Left ventricle myocardium inferior (tissue), 1 donor: ENCODE measurements at places on chromosomes 4 and X.
A peak's percentile ranks its signal among the peaks of the same experiment; 100 is the strongest.

GRCh38 chr4:86013621-86014020 lies 346.2 kb downstream of the MAPK10 start:
- no peak for DNase-seq

GRCh38 chr4:77613267-77613666 lies 7.6 kb downstream of the CXCL13 start:
- peak; percentile 44 for DNase-seq

GRCh38 chr4:112416464-112416863 lies 99.5 kb downstream of the NEUROG2 start:
- no peak for DNase-seq

- no peak for DNase-seq
Measured at GRCh38 chrX:118536204-118536603, 40.6 kb downstream of the DOCK11 start.

DNA sequence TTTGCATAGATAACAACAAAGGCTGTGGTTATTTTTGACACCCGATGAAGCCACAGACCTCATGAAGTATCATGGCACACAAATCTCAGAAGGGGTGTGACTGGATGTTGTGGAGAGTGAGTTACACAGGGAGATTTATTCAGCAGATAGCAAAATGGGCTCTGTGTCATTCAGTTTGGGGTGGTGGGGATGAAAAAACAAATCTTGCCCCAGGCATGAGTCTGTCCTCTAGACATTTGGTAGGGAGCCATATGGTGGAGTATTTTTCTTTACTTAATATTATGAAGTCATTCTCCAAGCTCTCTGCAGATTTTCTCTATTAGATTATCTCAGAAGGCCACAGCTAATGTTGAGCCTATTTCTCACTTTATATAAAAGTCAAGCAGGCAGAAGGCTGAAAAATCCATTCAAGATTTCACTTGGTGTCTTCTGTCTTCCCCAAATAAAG lies 277.1 kb upstream of the TENM3 start:
- no peak for DNase-seq

DNA sequence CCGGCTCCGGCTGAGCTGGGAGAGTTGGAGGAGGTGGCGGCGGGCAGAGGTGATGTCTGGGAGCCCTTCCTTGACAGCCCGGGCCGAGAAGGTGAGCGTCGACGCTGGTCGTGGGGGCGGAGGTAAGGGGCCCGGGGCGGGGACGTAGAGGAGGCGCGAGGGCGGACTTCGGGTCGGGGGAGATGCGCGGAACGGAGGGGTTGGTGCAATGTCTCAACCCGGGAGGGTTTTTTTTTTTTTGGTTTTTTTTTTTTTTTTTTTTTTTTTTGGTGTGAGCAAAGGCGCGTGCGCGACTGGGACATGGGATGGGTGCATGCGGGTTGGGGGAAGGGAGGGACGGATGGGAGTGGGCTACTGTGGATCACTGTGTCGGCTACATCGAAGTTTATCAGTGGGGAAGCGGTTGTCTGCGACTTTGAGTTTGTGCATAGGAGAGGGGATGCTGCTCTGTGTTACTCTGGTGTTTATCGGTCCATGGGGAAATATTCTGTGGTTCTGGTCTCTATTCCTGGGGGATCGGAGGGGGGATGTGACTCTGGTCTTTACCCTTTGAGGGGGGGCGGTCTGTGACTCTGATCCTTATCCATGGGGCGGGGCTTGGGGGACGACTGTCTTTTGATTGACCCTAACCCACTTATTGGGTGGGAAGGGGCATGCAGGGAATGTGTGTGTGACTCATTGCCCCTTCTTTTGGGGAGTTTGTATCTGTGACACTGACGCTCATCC lies 537 bp downstream of the RBM10 start:
- DNase-seq, result no peak

GRCh38 chrX:111886678-111887077 lies 10.7 kb downstream of the TRPC5OS start:
- no peak for DNase-seq

- DNase-seq, result no peak
Measured at GRCh38 chr4:126012691-126013290, 698.0 kb downstream of the FAT4 start.

DNA sequence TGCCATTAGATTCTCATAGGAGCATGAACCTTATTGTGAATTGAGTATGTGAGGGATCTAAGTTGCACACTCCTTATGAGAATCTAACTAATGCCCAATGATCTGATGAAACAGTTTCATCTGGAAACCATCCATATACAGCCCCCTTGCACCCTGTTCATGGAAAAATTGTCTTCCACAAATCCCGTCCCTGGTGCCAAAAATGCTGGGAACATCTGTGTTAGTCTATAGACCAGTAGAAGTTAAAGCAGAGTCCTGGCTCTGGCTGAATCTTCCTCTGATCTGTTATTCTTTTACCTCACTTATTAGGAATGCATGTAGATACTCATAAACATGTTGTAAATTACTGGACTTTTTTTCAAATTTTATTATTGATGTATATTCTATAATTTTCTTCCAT lies 29.2 kb downstream of the SULT1B1 start:
- DNase-seq, result no peak

DNA sequence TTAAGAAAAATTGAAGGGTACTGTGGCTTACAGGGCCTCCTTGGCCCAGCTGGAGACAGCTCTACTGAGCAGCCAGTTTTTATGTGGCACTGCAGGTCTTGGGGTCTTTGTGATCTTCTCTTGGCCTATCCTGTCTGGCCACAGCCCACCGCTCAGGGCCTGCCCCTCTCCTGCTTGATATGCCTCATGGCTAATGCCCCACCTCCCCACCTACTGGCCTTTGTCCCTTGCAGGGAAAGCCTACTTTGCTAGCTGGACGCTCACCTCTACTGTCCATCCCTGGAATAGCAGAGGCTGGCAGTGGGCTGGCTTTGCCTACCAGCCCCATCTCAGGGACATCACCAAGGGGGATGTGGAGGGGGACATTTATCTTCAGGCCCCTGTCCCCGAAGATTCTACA lies 134.1 kb downstream of the PJA1 start:
- no peak for DNase-seq

DNA sequence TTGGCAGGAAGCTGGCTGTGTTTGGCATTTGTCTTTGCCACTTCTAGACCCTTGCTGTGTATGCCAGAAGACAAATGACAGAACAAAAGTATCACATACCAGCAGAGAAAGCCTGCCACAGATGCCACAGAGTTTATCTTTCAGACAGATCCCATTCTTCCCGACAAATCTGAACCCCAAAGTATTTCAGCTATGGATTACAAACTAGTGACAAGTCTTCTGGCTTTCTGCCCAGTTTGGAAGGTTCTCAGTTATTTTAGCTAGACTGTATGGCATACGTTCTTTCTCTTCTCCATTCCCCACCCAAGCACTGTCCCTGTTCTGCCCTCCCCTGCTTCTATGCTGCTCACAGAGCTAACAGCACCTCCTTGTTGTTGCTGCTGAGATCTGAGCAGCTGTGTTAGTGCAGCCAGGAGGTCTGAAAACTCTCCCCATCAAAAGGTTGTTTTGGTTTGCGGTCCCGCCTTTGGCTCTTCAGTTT lies 236.7 kb downstream of the FRAS1 start:
- no peak for DNase-seq

GRCh38 chrX:131792789-131793462 lies 230.2 kb upstream of the STK26 start:
- no peak for DNase-seq

DNA sequence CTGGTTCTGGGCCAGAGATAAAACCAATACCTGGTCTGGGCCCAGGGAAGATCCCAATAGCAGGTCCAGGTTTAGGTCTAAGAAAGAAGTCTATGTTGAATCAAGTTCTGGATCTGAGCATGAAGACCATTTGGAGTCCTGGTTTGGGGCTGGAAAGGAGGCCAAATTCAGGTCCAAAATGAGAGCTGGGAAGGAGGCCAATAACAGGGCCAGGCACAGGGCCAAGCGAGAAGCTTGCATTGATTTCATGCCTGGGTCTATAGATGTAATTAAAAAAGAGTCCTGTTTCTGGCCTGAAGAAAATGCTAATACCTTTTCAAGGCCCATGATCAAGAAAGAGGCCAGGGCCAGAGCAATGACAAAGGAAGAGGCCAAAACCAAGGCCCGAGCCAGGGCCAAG lies 3.4 kb downstream of the GPRASP1 start:
- peak; percentile 29 for DNase-seq

DNA sequence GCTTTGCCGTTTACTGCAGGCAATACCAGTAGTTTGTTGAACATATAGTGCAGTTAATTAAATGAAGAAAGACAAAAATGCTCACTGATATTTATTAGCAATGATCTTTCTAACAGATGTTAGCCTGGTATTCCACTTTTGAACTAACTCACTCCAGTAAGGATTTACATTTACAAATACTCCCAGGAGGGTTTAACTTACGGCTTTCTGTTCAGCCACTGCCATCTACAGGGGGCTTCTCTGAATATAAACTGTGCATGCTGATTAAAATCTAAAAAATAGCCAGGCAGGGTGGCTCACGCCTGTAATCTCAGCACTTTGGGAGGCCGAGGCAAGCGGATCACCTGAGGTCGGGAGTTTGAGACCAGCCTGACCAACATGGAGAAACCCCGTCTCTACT lies 2.2 kb upstream of the SRD5A3 start:
- no peak for DNase-seq

- DNase-seq, result no peak
Measured at GRCh38 chr4:53089936-53090729, 228.0 kb downstream of the RASL11B start.

DNA sequence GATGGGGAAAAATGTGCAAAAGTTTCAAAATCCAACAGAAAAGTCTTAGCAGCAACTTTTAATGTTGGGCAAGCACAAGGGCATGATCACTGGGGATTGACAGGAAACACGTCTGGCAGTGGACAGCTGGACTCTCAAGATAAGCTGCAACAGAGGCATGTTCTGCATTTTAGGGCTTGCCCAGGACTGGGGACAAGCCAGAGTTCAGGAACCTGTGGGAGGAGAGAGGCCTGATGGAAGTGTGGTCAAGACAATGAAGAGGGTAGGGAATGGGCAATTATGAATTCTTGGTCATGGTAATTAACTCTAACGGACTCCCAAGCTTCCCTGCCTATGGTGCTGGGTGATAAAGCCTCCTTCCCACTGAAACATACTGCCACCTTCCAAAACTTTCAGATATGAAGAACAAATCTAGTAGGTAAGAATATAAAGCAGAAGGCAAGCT lies 48.4 kb downstream of the ANXA3 start:
- peak; percentile 24 for DNase-seq

DNA sequence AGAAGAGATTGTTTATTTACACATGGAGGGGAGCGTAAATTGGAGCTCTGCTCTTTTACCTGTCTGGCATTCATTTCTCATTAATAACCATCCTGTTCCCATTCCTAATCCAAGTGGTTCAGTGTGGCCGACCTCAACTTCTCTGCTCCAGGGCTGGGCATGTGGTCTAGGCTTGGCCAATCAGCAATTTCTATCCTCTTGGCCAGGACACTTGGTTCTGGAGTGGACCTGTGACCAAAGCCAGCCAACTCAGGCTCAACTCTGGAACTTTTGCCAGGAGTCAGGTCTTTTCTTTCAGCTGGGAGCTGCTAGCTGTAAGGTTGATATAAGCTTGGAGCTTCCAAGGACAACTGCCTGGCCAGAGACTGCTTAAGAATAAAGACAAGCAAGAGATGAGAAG lies 15.6 kb upstream of the RASL11B start:
- no peak for DNase-seq

DNA sequence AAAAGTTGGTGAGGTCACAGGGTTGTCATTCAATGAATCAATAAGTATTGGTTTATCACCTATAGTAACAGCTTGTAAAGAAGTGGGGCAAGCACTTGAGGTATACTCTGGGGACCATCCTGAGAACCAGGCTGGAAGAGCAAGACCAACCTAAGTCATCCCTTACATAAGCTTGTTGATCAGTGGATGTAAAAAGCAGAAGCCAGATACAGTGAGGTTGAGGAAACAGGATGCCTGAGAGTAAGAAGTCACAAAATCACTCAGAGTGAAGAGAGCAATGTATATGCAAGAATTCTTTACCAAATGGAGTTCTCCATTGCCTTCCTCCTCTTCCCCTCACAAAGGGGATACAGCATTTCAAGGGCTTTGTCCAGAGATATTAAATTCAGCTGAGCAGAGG lies 76.3 kb upstream of the PACRGL start:
- no peak for DNase-seq

DNA sequence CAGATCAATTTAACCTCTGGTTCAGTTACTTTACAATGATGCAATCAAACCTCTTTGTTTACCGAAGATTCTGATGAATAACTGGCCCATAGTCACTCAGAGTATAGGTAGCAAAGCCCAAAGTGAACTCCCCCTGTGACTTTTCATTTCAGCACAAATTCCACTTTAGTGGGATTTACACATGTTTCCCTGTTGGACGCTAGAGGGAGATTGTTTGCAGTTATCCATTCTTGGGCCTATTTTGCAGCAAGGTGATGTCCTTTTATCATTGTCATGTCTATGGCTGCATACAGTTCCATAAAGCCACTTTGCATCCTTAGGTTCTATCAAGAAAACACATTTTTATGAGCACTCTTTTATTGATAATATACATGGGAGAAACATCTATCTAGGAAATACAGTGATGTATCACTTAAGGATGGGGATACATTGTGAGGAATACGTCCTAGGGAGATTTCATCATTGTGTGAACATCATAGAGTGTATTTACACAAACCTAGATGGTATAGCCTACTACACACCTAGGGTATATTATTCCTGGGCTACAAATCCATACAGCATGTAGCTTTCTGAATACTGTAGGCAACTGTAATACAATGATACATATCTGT lies 14.5 kb upstream of the DKK2 start:
- no peak for DNase-seq

DNA sequence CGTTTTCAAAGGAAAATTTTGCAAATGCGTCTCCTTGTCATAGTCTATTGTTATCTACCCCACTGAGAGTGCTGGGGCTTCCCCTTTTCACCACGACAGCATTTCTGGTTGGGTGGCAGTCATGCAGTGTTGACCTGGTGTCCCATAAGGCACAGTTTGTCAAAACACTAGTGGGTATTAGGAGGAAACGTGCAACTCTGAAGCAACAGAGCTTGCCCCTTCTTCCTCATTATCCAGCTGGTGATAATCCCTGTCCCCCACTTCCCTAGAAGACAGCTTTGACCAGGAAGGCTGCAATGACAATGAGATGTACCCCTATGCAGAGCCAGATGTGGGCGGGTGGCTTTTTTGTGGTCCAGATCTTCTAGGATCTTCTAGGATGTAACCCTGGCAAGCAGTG lies 1.8 kb downstream of the TBC1D1 start:
- DNase-seq, result no peak

DNA sequence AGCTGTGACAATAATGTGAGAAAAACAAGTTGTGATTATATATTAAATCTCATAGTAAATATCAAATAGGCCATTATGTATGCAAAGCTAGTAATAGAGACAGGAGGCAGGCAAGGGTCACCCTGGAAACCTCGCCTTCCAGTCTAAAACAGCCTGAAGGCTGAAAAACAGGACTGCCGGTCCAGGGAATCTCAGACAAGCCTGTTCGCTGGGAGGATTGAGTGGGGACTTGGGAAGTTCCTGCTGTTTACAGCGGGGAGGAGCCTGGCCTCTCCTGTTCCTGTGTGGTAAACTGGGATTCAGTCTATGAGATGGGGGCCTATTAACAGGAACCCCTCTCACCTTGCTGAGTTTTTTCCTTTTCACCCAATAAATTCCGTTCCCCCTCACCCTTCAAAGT lies 2317.3 kb downstream of the PCDH7 start:
- DNase-seq, result no peak
